ENCODE measurements at places on chromosomes 2 and 18. TPM values are rescaled to one million over a fixed set of nuclear protein-coding genes. Genes with fewer than 3 reads are reported as not detected.

Gene ALKAL2
- total RNA-seq = 1.3 TPM

- peak; percentile 48 for DNase-seq
These were observed 1272.5 kb upstream of the CDH2 start for GRCh38 chr18:29449424-29449823.

- no peak for DNase-seq
These were observed 97.1 kb downstream of the INHBB start for GRCh38 chr2:120442923-120443571.

Gene DLGAP1
- total RNA-seq = 1.4 TPM

DNA sequence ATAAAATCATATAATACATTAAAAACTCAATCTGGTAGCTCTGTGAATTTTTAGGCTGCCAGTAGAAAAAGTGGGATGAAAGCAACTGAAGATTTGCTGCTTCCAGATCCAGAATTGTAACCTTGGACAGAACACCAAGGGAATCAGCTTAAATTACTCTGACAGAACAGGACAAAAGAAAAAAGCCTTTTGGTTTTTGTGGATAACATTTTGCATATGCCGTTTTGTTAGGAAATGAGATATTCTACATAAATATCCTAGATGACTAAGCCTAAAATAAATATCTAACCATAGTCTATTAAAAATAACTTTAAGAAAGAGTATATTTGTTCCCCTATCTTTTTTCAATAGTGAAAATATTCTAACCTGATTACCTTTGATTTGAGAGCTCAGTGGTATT is 148.7 kb upstream of the DOCK10 start:
- peak; percentile 5 for DNase-seq

DNA sequence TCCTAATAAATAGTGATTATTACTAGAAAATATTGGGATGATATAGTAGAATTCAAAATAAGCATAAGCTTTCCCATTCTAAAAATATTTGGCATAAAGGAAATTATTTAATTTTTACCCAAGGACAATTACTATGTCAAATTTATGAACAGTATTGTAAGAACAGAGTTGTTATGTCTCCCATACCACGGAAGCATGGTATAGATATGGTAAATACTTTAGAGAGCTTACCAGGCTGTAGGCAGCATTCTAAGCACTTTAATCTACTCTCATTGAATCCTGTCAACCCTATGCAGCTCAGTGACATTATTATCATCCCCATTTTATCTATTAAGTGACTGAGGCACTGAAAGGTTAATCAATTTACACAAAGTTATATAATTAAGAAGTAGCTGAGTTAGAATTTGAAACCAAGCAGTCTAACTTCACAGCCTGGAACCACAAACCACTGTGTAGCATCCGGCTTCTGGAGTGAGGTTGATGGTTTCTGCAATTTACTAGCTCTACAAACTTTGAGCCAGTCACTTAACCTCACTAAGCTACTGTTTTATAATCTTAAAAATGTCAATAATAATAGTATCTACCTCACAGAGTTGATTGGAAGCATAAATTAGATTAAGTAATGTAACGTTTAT is 323.7 kb downstream of the ARHGAP15 start:
- DNase-seq = no peak

DNA sequence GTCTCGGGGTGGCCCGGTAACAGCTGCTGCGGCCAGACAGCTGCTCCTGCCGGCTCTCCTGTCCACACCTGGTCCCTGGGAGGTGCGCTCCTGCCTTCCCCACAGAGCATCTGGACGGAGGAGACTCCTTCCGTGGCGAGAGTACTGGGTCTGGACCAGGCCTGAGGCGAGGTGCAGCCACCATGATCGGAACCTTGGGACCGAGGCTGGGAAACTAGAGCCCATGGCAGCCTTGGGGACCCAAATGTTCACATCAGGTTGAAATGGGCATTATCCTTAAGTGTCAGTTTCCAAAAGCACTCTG is 628 bp downstream of the GIGYF2 start:
- DNase-seq = no peak

GRCh38 chr2:120544522-120544921 is 191.1 kb upstream of the GLI2 start:
- no peak for DNase-seq

DNA sequence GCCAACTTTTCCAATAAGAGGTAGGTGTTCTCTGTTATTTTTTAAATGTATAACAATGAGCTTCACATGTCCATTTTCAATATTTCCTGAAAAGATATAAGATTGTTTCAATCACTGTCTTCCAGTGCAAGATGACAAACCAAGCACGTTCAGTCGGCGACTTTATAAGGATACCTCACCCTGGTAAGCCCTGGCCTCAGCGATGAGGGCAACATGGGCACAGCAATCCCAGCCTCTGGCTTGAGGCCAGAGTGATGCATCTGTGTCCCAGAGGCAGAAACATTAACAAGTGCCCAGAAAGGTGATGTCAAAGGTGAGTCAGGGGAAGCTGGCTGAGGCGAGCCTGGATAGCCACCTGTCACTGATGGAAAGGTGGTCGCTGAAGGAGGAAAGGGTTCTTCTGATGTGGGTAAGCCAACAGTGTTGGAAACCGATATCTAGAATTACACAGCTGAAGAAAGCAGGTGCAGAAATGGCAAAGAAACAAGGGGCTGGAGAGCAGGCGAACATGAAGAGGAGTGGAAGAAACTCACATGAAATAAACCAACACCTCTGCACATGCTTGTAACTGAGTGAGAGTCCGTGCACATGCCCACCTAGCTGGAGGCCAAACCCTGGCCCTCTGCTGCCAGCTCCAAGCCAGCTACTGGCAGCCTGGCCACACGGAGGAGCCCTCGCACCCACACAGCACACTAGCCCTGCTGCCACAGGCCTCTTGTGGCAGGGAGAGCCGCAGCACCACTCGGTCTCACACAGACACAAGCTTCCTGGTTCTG is 65.5 kb downstream of the FBXO15 start:
- peak; percentile 34 for DNase-seq

Gene C2orf66
- total RNA-seq = not detected

- DNase-seq = no peak
These were observed 86.5 kb downstream of the PTGR3 start for GRCh38 chr18:75122334-75122958.

GRCh38 chr18:55076643-55077218 is 117.5 kb upstream of the CCDC68 start:
- no peak for DNase-seq

DNA sequence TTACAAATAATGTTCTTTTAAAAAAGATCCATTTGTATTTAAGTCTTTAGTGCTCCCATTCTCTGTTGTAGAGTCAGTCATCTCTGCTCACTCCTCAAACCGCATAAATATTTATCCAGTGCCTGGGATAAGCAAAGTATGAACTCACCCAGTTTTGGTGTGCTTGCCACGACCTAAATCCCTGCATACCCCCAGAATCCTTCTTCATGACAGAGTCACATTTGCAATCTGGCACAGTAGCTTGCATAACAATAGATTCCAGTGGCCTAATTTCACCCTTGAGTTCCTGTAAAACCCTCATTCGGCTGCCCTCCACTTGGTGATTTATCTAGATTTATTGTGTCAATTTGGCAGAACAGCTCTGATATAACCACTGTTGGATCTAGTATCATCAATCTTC is 92.9 kb downstream of the DTNA start:
- DNase-seq = no peak

- DNase-seq = no peak
These were observed 131.4 kb downstream of the STRN start for GRCh38 chr2:36834731-36835524.

- no peak for DNase-seq
These were observed 66.4 kb upstream of the TGFA start for GRCh38 chr2:70620020-70620419.

Gene FOXI3
- total RNA-seq = not detected

Gene ATL2
- 125 TPM for total RNA-seq

DNA sequence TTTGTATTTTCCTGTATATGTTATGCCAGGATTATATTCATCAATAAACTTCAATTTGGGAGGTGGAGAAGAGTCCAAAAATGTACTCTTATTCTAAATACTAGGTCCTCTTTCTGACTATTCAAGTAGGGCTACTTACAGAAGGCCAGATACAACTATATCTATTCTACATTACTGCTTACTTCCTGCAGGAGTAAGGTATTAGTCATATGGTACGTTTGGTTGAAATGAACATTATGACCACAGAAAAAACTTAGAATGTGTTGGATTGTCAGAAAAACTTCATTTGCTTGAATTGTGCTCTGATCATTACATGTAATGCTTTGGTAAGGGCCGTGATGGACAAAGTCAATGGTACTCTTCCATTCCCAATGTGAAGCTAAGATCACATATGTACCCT is 35.0 kb downstream of the STAT4 start:
- no peak for DNase-seq

- peak; percentile 14 for DNase-seq
These were observed 217.7 kb upstream of the SMAD7 start for GRCh38 chr18:49168281-49168985.

- DNase-seq = no peak
These were observed 150.7 kb downstream of the RAB3GAP1 start for GRCh38 chr2:135202751-135203150.

- peak; percentile 97 for DNase-seq
These were observed 65.6 kb downstream of the ATP8B1 start for GRCh38 chr18:57737400-57738060.

- DNase-seq = no peak
These were observed 470.8 kb upstream of the TNP1 start for GRCh38 chr2:217330647-217331046.

DNA sequence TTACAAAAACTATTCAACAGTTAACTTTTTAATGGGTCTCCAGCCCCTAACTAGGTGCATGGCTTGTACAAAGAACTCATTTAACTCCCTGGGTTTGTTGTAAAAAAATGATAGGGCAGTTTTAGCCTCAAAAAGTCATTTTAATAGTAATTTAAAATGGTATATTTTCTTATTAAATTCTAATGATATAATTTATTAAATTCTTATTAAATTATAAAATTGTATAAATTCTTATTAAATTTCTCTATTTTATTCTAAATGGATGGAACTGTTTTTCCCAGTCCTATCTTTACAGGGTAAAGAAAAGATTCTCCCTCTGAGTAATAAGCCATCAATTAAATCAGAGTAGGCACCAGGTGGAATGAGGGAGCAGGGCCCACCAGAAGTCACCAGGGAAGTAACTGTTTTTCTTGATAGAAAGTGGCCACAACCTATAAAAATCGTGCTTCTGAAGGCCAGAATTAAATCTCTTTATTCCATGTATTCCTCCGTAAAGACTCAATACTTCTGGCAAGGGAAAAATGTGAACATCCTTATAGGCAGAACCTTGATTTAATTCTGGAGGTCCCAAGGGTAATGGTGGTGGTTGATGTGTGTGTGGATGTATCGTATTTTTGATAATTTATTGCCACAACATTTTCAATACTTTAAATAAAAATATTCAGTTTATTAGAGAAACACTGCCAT is 814 bp downstream of the FKBP7 start:
- DNase-seq = no peak

GRCh38 chr2:191635333-191636234 is 42.4 kb upstream of the NABP1 start:
- DNase-seq = peak; percentile 83

Gene ZAP70
- not detected for total RNA-seq

DNA sequence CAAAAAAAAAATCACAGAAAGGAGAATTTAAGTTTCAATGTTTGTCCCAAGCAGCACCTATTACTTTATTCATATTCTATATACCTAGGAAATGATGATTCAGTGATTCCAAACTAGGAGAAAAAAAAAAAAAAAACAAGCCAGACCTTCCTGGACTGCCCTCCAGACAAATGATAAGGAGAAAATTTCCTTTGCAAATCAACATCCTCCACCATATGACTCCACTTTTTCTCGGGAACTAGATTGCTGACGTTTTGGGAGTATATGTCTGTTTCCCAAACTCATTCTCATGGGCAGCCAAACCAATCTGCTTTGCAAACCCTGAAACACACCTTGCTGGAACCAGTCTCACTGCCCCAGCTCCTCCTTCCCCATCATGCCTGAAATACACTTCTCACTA is 16.8 kb downstream of the AP1S3 start:
- peak; percentile 64 for DNase-seq

DNA sequence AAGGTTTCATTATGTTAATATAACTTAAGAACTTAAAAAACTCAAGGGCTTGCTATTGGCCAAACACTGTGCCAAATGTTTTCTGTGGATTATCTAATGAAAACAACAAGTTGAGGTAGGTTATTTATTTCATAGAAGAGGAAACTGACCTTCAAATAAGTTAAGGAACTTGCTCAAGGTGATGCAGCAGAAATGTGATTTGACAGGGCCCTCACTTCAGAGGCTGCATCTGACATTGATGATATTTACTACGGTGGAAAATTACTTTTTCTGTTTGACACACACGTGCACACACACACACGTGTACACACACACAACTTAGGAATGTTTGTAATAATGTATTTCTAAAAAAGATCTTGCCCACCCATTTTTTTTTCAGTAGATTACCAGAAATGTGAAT is 137.2 kb upstream of the CXCR4 start:
- DNase-seq = no peak
